ENCODE measurements at places on chromosomes 3 and 15.
A peak's percentile ranks its signal among the peaks of the same experiment; 100 is the strongest.

GRCh38 chr3:185561958-185562357 lies 9.6 kb upstream of the LIPH start:
- DNase-seq: no peak

- no peak for DNase-seq
Observed at GRCh38 chr3:112744825-112745566, 101.7 kb downstream of the CD200R1L start.

- DNase-seq: no peak
Observed at GRCh38 chr3:118781232-118781631, 253.4 kb downstream of the IGSF11 start.

DNA sequence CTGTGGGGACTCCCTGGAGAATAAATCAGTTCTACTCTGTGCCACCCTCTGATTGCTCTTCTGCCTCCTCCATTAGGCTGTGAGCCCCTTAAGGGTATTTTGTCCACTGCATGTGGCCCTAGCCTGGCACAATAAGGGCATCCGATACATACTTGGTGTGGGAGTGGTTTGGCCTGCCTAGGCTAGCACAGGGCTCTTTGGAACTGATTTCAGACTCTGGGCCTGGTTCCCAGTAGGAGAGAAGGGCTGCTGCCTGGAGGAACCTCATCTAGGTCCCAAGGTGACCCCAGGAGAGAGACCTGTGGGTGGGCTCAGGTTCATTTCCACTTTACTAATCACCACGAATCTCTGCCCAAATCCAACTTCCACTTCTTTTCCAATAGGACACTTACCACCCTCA lies 5.3 kb upstream of the CTDSPL start:
- DNase-seq: no peak

DNA sequence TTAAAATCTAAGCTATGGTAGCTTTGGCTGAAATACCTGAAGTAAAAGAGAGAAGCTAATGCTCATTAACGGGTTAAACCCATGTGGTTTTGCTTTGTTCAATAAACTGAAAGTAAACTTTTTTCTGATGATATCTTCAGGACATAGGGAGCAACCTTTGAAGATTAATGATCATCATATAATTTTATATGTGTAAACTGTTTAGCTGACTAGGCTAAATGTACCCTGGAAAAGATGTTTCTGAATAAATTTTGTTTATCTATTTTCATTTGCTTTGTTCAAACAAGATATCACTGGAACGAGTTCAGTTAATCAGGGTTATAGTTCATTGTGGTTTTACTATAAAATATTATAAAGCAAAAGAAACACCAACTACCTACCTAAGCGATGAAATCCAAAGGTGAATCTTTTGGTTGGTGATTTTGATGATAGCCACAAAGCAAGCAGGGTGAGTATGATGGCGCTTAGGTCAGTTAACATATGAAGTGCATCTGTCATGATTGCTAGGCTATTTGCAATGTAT lies 11.7 kb downstream of the SLC30A4 start:
- DNase-seq: no peak

- DNase-seq: no peak
Observed at GRCh38 chr3:55252921-55253320, 234.2 kb downstream of the WNT5A start.

DNA sequence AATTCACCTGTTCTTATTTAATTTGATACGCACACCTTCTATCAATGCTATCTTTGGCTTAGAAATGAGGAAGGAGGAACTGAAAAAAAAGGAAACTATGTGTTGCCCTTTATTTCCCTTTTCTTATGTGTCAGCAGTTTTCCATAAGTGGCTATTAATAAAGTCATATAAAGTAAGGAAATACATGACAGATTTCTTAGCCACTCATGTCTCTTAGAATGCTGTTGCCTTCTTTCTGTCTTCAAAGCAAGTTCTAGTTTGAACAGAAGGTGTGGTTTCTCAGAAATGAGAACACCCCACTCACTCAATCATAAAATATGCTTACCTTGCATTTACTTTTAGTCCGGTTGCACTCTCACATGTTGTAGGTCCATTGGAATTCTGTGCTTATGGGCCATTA lies 640.5 kb upstream of the GRM7 start:
- DNase-seq: no peak

GRCh38 chr3:167851171-167851570 lies 115.7 kb downstream of the SERPINI1 start:
- DNase-seq: no peak

- no peak for DNase-seq
Observed at GRCh38 chr3:46399557-46399956, 7.3 kb downstream of the CCR5AS start.

- no peak for DNase-seq
Observed at GRCh38 chr3:195587406-195587805, 3.7 kb upstream of the APOD start.

GRCh38 chr3:24161841-24162240 lies 216.8 kb downstream of the NR1D2 start:
- DNase-seq: no peak

DNA sequence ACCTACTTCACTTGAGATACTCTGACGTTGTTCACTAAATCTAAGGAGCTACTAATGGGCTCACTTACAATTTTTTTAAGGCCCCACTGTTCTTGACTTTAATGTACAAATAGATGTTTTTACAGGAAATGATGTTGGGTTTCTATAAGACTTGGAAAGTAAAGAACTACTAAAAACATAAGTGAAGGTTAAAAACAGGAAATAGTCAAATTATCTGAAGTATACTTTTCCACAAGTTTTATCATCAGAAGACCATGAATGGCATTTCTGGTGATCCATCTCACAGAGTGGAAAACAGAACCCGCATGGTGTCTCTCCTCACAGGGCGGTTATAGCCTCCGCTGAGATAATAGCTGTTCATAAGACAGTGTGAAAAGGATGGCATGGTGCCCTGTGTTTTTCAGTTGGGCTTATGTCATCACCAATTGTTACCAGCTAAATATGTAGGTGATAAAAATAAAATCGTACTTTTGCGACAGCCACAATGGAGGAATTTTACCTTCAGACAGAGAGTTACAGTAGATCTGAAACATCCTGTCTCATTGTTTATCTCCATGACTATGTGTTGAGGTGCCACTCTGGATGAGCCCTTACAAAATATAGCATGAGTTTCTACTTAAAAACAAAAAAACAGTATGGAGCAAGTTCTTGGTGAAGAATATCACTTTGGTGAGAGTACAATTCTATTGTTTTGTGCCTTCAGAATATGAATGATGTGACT lies 462.4 kb downstream of the RAP2B start:
- DNase-seq: no peak

DNA sequence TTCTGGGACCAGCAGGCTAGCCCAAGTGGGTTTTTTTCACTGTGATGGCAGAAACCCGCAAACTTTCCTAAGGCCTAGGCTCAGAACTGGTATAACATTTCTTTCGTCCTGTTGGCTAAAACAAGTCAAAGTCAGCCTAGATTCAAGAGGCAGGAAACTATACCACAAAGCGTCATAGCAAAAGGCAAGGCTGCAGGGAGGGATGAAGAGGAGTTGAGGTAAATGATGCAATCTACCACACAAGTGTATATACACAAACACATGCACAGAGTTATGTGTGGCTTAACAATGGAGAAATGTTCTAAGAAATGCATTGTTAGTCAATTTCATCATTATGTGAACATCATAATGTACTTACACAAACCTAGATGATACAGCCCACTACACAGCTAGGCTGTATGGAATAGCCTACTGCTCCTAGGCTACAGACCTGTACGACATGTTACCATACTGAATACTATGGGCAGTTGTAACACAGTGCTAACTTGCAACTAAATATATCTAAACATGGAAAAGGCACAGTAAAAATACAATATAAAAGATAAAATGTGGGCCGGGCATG lies 225.6 kb downstream of the TBL1XR1 start:
- DNase-seq: no peak

DNA sequence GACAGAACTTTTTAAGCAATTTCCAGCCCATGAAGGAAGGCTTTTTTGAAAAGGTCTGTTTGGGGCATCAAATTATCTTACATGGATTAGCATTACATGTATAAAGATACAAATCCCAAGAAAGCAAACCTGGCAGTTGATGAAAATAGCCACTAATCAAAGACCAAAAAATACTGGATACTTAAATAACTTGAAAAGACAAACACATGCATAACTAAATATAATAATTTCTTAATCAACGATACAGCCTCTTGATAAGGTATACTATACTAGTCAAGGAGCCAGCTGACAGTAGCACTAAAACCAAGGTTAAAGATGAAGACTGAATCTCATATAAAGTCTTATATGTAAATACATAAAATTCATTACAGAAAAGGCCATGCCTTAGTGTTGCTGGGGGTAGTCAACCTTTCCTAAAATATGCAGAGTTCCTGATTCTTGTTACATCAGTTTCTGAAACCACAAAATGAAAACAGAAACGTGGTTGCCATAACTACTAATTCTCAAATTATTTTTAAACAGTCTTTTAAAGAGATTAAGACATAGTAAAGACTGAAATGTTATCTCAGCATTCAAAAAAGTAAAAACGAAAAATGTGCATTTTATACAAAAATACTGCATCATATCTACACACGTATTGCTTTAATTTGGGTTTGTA lies 2.0 kb downstream of the ANKRD28 start:
- DNase-seq: no peak

- DNase-seq: no peak
Observed at GRCh38 chr15:55977231-55977630, 16.2 kb downstream of the NEDD4 start.

- no peak for DNase-seq
Observed at GRCh38 chr15:98955331-98955730, 52.3 kb downstream of the PGPEP1L start.

GRCh38 chr3:16801698-16802097 lies 83.1 kb upstream of the PLCL2 start:
- DNase-seq: peak; percentile 90

All from DMS 273 treated with DMSO at 0.1 percent for 48 hours (cell line).